ENCODE measurements at places on chromosomes 4 and X.

DNA sequence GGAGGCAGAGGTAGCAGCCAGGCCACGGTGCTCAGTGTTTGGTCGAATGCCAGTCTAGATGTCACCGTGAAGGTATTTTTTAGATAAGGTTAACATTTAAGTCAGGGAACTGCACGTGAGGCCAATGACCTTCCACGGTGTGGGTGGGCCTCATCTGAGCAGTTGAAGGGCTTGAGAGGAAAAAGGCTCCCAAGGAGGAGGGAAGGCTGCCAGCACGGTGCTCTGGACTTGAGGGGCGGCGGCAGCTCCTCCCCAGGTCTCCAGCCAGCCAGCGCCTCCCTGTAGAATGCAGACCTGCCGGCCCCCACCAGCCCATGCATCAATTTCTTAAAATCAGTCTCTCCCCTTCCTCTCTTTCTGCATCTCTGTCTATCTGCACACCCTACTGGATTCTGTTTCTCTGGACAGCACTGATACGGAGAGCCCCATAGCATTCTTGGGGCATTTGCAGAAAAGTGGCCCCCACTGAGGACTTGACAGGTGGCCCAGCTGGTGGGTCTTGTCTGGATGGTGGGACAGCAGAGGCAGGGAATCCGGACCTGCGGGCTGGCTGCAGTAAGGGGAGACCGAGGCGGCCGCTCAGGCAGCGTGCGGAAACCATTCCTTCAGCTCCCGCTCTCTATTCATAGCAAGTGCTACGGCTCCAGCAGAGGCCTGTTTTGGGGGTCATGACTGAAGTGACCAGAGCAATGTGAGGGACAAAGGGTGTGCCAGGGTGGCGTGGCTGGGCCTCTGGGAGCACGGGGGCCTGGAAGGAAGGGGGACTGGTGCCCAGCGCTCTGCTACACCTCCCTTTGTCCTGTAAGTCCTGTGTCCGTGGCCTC lies 7.9 kb upstream of the RGS12 start:
- DNase-seq = no peak

GRCh38 chr4:82691431-82691830 lies 107.2 kb downstream of the SCD5 start:
- no peak for DNase-seq

DNA sequence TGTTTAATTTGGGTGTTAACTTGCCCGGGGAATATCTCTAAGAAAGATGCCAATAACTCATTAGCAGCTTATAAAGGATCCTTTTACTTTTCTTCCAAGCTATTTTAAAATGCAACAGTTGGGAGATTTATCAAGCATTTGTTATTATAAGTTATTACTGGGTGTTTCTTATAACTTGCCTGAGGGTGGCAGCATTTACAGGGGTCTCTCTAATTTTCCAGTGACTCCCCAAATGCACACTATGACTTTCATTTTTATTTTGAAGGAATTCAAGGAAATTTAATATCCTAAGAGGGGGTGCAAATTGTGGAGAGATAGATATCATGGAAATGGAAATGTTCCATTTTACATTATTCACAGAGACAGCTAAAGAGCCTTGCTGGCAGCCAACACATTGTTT lies 138.0 kb downstream of the PDGFRA start:
- DNase-seq = no peak

- peak; percentile 74 for DNase-seq
Measured at GRCh38 chr4:40309250-40309774, 25.8 kb upstream of the CHRNA9 start.

- peak; percentile 96 for DNase-seq
Measured at GRCh38 chrX:134718105-134718965, 60.1 kb upstream of the PLAC1 start.

GRCh38 chr4:87950493-87950892 lies 25.0 kb upstream of the SPP1 start:
- DNase-seq = no peak

GRCh38 chr4:134243742-134244713 lies 42.4 kb upstream of the PABPC4L start:
- no peak for DNase-seq

- DNase-seq = no peak
Measured at GRCh38 chr4:16034010-16034748, 49.6 kb downstream of the PROM1 start.

- no peak for DNase-seq
Measured at GRCh38 chr4:25347971-25348370, 29.1 kb upstream of the ANAPC4 start.

DNA sequence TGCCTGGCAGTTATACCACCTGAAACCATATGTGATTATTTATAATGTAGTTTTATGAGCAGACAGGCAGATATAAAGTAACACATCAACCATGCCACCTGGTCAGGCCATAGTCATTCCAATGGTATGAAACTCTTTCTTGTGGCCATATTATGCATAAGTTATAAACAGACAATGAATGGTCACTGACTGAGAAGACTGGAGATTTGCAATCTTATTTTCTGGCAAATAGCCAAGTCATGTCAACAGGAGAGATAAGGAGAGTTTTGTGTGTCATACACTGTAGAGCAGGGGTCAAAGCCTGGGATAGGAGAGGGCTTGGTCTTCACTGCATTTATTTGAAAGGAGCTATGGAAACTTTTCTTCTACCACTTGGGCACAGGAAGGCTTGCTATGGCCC lies 29.5 kb downstream of the SORBS2 start:
- peak; percentile 56 for DNase-seq

DNA sequence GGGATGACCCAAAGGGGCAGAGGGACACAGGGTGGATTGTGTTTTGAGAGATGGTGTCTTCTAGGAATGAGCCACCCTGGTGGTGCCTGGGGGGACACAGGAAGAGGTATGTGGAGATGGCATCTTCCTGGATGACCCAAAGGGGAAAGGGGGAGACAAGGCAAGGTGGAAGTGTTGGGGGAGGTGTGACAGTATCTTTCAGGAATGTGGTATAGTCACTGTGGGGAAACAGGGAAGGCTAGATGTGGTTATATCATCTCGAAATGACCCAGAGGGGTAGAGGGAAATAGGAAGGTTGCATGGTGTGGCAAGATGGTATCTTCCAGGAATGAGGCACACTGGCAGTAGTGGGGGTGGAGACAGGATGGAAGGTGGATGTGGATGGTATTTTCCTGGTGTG lies 62.9 kb downstream of the MAOA start:
- no peak for DNase-seq

DNA sequence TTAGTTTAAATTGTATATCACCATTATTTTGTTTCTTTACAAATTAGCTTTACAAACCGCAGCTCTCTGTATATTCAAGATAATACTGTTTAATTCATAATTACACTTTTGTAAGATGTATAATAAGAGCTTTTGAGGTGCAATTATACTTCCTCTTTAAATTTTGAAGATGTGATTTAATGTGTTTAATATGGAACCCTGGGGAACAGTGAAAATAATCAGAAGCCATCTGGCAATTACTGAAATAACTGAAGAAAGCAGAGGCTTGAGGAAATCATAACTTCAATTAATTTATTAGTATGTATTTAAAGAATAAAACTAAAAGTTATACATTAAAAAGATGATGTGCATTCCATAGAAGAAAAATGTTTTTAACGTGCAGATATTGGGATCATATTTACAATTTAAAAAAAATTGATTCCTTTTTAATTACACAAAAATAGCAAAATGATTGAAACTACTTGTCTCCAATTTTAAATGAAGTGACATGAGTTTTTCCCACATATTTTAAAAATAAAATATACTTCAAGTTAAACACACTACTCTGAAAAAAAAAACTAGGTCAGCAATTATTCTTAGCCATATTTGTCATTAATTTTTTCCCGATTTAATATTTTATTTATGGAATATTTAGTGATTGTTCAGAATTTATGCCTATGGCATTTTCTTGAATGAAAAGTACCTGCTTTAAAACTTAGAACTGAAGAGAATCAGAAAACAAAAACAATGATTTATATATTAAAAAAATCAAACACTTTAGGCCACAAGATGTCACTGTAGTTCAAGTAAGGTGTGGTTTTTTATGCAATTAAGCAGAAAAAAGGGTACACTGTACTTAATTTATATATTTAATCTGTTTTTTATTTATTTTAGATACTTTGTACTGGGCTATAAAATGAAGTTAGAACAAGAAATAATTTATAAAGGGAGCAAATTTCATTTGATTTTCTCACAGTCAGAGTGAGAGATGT lies 942.7 kb upstream of the NDST4 start:
- DNase-seq = peak; percentile 2

GRCh38 chr4:77590482-77590881 lies 15.1 kb upstream of the CXCL13 start:
- no peak for DNase-seq

GRCh38 chrX:128165884-128166408 lies 113.7 kb upstream of the ACTRT1 start:
- no peak for DNase-seq

DNA sequence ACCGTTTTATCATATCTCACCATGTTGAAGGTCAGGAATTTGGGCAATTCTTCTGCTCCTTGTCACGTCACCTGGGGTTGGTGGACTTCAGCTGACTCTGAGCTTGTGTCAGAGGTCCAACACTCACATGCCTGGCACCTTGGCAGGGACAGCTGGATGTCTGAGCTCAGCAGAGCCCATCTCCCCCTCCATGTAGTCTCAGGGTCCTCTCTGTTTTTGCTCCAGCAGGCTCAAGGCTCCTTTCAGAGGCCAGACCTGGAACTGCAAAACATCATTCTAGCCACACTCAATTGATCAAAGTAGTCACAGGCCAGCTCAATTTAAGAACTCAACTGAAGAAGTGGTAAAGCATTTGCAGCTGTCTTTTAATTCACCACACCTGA lies 45.4 kb downstream of the EDNRA start:
- DNase-seq = no peak

DNA sequence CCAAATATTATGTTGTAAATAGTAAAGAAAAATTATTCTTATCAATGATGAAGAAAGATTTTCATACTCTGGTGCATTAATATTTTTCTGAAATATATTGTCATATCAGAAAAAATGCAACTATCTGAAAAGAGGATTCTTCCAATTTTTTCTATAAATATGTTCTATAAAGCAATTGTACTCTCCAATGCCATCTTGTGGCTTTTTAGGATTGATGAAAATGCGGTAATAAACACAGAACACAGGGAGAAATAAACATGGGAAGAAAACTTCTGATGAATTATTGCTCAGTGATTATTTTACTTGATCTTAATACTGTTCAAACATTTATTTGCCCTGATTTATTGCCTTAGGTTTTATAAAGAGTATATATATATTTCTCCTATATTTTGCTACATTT lies 215.4 kb downstream of the IL1RAPL1 start:
- no peak for DNase-seq

DNA sequence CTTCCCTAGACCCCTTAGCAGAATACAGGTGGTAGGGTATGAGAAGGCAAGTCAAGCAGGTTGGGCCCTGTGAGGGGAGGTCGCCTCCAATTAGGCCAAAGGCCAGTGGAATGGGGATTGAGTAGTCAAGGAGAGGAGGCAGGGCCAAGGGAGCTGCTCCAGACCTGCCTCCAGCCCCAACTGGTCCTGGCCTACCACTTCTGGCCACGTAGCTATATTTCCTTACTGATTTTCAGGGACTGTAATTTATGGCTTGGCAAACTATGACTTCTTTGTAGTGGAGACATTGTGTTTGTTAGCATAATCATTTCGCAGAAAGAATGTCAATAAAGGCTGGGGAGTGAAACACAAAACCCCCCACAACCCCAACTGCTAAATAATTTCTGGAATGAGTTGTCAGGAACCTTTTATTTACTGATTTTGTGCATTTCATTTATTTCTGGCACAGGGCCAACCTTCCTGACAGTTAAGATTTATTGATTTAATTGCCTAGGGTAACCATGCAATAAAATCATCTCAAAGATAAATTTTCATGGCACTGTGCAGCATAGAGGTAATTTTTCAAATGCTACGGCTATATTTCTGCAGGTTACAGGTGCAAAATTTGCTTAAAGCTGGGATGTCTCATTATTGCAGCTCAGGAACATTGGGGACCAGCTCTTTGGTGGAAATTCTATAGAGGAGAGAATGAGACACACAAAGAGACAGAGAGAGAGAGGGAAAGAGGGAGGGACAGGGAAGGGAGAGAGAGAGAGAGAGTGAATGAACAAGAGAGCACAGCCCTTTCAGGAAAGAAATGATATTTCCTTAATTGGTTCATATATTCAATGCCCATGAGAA lies 494.9 kb downstream of the IDS start:
- no peak for DNase-seq

- no peak for DNase-seq
Measured at GRCh38 chr4:61379406-61379805, 179.3 kb downstream of the ADGRL3 start.

DNA sequence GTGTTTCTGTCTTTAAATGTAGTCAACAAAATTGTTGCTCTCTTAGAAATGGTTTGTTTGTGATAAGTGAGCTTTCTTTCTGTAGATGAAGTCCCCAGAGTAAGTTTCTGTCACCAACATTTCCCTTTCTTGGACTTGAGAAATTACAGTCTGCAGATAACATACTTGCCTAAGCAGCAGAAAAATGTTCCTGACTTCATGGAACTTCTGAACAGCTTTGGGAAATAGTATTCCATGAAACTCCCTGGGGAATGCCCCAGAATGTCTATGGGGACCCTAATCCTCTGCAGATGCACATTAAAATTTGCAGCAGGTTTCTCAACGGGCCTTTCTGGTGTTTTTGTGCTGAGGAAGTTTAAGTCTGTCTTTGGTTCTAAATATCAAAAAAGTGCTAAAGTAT lies 38.6 kb upstream of the NEIL3 start:
- no peak for DNase-seq

GRCh38 chrX:109873983-109874382 lies 128.9 kb upstream of the TMEM164 start:
- DNase-seq = no peak

GRCh38 chr4:128155231-128155855 lies 94.2 kb downstream of the LARP1B start:
- no peak for DNase-seq

DNA sequence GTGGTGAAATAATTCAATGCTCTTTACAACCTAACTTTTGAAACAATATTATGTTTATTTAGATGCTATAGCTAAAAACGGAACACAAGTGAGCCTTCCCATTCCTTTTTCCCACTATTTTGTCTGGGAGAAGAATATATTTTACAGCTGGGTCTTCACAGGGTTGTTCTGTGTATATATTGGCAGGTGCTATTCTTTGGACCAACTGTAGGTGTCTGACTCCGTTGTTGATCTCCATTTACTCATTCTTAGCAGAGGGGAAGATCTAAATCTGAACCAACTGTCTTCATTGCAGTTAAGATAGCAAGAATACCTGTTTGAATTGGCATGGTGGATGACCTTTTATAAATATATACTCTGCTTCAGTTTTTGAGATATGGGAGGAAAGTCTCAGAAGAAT lies 257.4 kb downstream of the CFAP299 start:
- DNase-seq = no peak

DNA sequence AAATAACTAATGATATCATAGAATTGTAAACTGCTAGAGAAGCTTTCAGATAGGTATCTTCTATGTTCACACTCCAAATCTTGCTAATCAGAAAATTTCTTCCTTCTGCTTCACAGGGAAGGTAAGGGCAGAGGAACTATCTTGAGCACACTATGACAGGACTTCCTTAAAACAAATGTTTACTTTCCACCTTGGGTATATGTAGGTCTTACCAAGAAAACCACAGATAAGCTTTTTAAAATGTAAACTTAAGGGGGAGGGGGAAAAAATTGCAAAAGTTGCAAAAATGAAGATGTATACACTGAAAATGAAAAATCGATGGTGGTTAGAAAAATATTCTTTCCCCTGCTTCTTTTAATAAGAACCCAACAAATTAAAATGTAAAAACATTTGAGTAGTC lies 30.9 kb downstream of the YTHDC1 start:
- DNase-seq = no peak

GRCh38 chrX:50402886-50403285 lies 67.7 kb downstream of the DGKK start:
- DNase-seq = no peak

- DNase-seq = no peak
Measured at GRCh38 chr4:87461281-87461700, 38.9 kb downstream of the NUDT9 start.
